ENCODE measurements at places on chromosomes 3 and 15.

DNA sequence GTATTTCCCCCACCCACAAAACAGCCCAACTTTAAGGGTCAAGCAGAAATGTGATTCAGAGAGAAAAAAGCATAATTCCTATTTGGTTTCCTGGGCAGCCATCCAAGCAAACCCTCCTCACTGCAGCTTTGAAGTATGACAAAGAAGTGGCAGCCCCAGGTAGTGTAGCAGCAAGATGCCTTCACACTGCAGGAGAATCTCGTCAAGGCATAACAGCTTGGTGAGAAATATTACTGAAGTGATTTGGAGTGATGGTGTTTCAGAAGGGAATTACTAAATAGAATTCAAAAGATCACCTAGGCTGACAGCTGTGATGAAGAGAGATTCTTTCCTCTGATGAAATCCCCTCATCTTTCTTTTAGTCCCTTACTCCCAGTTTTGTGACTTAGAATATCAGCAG, 173.9 kb downstream of the PYDC2 start:
- DNase-seq = no peak

DNA sequence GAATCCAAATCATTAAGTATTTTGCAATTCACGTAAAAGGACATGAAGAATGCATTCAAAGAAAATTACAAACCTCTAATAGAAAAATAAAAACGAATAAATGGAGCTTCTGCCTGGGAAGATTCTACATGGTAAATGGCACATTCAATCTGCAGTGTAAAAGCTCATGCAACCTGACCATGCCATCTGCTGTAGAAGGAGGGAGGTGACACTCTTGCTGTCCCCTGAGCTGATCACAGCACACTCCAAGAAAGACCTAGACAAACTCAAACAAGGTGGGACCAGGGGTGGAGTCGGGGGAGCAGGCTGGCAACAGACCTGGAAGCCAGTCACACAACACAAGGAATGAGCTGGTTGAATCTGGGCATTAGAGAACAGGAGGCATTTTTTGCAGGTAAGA, 101.8 kb downstream of the BDH1 start:
- peak; percentile 32 for DNase-seq

DNA sequence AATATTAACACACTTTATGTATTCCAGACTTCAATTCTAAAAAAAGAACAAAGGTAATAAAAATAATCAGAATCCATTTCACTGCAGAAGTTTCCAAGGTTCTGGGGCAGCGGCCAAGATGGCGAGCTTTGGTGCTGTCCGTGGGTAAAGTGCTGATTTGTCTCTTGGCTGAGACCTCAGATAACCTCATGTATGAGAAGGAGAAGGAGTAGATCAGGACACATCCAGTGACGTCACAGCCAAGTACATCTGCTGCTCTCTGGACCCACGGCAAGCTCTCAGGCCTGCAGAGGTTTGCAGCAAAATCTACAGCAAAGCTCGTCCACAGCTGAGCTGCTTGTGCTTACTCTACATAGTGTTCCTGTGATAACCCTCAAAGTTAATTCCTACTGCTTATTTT, 165.7 kb downstream of the MAGI1 start:
- DNase-seq = no peak

- DNase-seq = no peak
Observed at GRCh38 chr3:43346978-43347749, 60.8 kb downstream of the SNRK start.

DNA sequence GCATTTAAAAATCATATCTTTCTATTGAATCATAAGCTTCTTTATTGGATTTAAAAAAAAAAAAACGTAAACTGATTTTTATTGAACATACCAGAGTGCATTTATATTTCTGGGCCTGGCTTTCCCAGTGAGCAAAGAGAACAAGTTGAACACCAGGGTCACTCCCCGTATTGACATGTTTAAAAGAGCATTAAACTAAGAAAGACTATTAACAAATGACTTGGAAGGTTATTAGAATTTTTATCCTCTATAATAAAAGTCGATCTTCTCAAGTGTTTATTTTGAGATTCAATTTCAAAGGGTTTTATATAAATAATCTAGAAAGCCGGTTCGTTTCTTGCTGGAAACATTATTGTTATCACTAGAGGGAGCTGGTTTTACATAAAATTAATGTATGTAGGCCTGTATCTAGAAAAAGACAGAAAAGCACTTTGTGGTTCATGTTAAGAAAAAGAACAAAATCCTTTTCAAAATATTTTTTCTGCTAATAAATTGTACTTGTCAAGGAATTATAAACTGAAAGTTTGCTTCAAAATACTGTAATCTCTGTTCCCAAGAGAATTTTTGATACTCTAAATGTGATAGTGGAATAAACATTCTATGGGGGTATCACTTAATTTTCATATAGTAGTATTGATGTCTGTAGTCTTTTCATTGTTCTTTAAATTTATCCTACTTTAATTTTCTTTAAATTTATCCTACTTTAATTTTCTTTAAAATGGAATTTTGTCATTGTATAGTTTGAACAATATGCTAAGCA, 321.8 kb upstream of the MME start:
- peak; percentile 51 for DNase-seq
